ENCODE measurements at places on chromosomes 7 and 10.

DNA sequence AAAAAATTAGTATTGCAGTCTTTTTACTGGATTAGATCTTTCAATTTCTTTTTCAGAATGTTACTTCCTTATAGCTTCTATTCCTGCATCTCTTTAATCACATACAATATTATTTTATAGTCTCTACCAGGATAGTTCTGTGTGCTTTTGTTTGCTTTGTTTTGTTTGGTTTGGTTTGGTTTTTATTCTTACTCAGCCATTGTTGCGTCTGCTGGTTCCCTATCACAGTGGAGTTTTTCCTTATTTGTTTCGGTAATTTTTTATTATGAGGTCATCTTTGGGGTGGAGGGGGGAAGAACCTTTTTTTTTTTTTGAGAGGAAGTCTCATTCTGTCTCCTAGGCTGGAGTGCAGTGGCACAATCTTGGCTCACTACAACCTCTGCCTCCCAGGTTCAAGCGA is 9.0 kb upstream of the BAIAP2L1 start:
- no peak for DNase-seq

- no peak for DNase-seq
Measured at GRCh38 chr10:131933696-131934086, 32.9 kb downstream of the PPP2R2D start.

DNA sequence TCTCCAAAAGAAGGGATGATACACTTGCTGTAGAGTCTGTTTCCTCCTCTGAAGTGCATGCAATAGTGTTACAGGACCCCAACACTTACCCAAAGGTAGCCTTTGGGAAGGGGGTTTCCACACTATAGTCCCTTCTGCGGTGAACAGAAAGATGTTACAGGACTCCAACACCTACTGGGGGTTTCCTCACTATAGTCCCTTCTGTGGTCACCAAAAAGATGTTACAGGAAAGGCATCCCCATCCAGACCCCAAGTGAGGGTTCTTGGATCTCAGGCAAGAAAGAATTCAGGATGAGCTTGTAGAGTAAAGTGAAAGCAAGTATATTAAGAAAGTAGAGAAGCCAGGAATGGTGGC is 69.2 kb upstream of the PIK3CG start:
- no peak for DNase-seq

DNA sequence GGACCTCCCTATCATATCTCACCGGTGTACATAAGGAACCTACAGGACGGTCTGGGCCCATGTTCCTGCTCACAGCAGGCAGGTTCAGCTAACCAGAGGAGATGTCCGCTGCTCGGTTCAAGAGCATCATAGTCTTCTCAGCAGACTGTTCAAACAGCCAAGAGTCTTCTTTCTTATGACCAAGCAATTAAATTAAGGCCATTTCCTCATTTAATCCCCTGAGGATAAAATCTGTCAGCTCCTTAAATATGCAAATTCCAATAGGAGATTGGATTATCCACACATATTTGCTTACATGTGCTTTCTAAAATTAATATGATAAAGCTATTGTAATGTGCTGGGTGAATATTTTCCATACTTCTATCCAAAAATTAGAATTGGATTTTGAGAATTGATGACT is 59.7 kb downstream of the LMBR1 start:
- no peak for DNase-seq

- DNase-seq = no peak
Measured at GRCh38 chr7:100943693-100944092, 5.6 kb upstream of the MUC3A start.

DNA sequence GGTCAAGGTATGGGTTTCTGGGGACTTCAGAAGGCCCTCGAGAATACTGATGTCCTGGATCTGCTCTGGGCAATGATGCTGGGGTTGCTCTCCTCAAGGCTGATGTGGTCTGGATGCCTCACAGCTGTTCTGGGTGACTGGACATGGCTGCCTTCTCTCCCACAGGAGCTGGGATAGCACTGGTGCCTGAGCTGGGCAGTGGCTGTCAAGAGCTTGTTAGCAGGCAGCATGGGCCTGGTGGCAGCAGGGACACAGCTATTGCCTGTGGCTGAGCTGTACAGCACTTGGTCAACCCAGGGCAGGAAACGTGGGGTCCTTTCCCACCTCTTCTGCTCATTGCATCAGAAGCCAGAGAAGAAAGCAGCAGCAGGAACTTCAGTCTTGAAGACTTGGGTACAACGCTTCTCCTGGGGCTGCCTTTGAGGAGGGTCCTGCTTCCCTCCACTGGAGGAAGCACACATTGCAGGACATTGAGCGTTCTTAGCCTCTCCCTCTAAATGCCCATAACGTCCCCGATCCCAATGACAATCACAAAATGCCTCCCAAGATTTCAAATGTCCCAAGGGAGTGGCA is 13.0 kb downstream of the ADCYAP1R1 start:
- no peak for DNase-seq

DNA sequence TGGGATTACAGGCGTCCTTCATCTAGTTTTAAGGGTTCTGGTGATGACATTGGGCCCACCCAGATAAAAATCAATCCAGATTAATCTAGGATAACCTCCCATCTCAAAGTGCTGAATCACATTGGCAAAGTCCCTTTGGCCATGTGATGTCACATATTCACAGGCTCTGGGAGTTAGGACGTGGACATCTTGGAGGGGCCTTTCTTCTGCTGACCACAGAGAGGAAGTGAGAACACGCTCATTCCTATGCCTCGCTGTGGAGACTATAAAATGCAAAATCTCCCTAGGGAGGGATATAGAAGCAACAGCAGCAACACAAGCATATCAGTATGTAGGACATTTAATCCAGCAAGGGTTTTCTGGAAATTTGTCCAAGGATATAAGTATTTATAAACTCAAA is 266.0 kb upstream of the PITRM1 start:
- no peak for DNase-seq

DNA sequence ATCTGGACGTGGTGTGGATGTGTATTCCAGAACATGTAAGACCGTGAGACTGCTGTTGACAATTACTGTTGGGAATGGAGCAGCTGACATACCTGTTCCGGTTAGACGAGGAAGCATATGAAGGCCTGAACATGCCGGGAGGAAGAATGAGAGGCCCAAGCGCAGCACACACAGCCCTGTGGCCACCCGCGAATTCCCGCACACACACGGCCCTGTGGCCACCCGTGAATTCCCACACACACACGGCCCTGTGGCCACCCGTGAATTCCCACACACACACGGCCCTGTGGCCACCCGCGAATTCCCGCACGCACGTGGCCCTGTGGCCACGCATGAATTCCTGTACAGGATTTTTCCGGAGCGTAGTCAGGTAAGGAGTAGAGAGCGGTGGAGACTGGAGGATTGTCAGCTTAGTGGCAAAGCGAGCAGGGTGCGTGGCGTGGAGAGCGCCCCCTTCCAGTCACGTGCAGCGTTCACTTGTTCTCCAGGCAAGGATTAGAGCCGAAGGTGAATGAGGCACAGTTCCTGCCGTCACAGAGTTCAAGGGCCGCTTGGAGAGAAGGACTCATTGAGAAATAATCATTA is 9.5 kb upstream of the SUN1 start:
- no peak for DNase-seq

DNA sequence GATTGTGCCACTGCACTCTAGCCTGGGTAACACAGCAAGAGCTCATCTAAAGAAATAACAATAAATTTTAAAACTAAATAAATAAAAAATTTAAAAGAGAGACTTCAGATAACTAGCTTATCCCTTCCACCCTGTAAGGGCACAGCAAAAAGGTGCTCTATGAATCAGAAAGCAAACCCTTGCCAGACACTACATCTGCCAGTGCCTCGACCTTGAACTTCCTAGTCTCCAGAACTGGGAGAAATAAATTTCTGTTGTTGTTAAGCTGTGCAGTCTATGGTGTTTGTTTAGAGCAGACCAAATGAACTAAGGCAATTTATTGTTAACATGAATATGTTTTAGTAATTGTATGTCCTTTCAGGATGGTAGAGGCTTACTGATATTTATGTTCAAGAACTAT is 174.9 kb upstream of the TRIM24 start:
- no peak for DNase-seq

- peak; percentile 9 for DNase-seq
Measured at GRCh38 chr10:100637785-100638184, 102.0 kb downstream of the HIF1AN start.

GRCh38 chr7:118304100-118304499 is 79.6 kb downstream of the ANKRD7 start:
- DNase-seq = peak; percentile 44

- no peak for DNase-seq
Measured at GRCh38 chr7:105808703-105809590, 67.5 kb downstream of the ATXN7L1 start.

DNA sequence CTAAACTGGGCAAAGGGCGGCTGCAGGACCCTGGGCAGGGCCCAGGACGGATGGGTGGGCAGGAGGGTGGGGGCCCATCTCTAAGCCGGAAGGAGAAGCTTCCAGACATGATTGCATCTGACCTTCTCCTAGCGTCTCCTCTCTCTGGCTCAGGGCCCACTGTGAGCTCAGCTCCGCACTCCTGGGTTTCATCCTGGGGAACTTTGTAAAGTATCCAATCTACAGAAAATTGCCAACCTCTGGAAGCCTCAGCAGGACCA is 8.8 kb upstream of the RET start:
- DNase-seq = no peak

DNA sequence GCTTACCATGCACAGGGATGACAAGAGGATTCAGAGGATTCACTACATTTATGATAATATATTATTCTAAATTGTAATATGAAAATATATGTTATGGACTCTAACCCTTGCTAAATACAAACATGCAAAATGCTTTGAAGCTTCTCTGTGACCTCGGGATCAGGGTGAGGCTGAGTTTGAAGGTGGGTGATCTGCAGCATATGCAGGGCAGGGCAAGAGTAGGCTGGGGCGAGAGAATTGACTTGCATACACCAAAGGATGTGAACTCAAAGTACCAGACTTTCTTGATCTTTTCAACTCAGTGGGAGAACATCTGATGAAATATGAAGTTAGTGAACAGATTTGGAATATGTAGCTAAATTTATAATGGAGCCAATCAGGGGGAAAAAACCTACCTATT is 57.0 kb downstream of the GPR158 start:
- no peak for DNase-seq

GRCh38 chr7:92489634-92490033 is 11.9 kb upstream of the ERVW-1 start:
- DNase-seq = no peak

GRCh38 chr10:103847909-103848468 is 7.4 kb downstream of the SH3PXD2A start:
- peak; percentile 32 for DNase-seq

DNA sequence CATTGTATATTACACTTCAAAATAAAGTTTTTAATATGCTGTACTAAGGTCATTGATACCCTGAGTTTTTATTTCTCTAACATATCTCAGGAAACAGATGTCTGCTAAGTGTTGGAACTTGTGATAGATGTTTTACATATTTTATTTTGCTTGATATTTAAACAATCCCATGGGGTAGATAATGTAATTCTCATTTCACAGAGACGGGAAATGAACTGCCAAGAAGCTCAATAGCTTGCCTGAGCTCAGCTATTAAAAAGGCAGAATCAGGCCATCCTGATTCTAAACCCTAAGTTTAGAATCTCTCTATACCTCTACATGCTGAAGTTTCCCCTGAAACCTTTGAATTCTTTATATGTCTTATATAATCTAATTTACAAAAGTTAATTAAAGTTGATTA is 126.3 kb downstream of the LRRC18 start:
- DNase-seq = no peak

DNA sequence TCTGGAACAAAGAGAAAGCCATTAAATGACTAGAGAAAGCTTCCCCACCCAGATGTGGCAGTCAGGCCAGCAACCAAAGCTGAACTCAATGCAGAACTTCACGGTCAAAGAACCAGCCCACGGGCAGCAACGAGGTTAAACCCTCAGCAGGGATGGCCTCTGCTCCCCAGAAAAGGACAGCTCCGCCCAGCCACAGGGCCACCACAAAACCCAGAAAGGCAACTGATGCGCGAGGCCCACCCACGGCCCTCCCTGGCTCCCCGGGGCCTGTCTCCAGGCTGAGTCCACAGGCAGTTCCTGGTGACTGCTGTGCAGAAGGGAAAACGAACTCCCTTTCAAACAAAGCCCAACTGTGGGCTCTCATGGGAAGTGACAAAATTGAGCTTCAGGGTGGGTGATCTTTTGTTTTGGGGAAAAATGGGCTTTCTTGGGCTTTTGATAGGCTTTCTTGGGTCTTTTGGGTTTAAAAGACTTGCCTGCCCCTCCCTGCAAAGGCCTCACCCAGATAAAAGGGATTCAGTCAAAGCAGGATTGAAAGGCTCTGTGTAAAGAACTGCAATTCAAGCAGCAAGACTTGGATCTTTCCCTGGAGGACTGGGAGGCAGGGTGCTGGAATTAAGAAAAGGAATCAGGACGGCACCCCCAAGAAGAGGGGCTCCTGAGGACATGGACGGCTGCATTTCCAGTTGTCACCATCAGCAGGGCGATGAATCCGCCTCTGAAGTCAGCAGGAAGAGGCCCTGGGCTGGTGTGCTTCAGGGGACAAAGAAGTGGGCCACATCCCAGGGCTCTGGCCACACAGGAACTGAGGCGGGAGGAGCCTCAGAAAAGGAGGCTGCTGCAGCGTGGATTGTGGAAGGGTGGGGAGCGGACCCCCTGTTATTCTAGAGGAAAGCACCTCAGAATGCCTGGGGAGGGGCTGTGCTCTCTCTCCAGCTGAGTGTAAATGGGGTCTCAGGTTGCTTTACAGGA is 209.9 kb downstream of the USP6NL start:
- peak; percentile 58 for DNase-seq

DNA sequence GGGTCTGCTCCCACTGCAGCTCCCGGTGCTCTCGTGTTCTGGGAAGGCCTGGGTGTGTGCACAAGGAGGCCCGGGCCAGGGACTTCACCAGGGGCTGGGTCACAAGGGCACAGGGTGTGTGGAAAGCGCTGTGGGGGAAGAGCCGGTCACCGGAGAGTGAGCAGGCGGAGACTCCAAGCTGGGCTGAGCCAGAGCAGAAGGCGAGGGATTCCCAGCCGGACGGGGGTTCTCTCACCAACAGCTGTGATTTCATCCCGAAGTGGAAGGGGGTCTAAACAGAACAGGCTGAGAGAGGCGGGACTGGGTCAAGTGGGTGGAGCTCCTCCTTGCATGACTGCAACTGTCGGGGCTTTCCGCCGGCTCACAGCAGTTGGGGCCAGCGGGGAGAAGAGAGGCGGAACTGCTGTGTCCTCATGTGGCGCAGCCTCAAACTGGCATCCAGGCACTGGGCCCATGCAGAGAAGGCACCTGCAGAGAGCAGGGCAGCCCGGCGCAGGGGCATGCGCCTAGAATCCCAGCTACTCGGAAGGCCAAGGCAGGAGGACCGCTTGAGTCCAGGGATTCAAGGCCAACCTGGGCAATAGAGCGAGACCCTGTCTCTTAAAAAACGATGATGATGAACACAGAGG is 7.6 kb upstream of the ORAI2 start:
- peak; percentile 18 for DNase-seq

GRCh38 chr7:32117837-32118236 is 47.6 kb upstream of the PDE1C start:
- DNase-seq = no peak

Data from DND-41 (cell line).